Cerebellar nuclear complex (tissue), 1 donor: ENCODE measurements at places on chromosomes 1 and 21.

DNA sequence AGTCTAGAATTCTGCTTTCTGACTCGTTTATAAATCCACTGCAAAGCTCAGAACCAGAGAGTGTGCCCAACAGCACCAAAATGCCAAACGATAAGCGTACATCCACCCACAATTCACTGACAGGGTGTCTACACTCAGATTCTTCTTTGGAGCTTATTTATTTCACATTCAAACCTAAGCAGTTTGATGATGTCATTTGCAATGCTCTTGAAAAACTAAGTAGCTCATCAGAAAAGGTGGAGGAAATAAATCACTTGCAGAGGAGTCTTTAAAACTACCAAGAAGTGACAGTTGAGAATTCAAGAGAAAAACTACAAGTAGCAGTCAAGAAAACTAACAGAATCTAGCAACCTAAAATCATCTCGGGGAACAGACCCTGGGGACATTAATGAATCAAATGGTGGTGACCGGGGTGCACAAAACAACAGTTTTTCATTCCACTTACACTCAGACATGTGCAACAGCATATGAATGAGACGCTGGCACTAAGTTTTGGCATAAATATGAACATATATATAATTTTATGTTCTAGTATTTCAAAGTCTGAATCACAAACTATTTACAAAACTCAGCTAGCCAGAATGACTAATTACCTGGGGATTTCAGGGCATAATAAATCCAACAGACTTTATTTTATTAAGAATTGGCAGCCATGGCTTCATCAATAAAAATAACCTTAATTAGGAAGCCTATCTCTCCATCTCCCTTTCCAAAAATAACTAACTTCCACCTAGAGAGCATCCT lies 119.4 kb downstream of the SIPA1L2 start:
- no peak for DNase-seq

DNA sequence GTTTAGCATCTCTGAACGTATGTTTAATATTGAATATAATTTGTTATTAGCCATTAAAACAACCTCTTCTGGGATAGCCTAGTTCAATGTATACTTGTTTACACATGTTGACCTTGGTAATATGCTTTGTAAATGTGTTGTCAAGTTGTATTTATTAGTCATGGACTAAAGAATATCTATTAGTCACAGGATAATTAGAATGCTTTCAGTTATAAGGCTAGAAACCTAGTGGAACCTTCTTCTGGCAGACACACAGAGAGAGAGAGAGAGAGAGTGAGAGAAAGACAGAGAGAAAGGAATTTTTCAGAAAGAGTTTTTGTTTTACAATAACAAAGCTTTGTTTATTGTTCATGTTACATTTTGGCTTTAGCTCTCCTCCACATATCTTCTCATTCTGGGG lies 181.1 kb upstream of the APP start:
- no peak for DNase-seq

DNA sequence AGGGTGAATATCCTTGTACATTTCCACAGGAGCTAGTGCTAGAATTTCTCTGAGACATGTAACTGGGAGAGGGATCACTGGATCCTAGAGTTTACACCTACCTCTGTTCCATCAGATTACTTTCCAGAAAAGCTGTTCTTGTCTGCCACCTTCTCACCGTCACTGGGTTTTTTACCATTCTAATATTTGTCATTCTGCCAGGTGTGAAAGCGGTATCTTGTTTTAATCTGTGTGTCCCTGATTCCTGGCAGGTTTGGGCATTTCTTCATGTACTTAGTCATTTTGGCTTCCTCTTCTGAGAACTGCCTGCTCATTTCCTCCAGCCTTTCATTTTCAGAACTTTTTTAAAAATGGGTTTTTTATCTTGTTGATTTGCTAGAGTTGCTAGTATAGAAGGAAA lies 5.1 kb downstream of the PMF1 start:
- DNase-seq: no peak

DNA sequence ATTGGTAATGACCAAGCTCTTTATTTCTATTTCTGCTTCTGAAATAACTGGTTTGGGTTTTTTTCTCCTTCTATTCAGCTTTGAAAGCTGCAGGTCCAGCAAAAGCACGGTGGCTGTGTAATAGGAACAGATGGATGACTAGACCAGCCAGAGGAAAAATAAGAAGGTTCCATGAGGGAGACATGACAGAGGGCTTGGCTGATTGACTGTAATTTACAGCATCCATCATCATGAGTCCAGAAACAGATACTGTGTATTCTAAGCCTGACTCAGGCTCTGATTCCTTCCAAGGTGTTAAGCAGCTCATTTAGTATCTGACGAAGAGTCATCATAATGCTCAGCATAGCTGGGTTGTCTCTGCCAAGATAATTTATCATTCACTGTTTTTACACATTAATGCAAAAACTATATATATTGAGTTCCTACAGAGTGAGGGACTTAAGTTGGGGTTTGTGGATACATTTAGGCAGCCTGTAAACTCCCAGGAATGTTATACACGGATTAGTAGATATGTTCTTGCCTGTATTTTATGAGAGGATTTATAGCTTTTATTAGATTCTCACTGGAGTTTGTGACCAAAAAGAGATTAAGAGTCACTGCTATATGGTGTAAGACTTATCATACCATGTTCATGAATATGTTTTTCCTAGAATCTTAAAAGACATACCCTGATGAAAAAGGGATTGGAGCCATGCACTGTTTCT lies 72.6 kb downstream of the SGIP1 start:
- no peak for DNase-seq

DNA sequence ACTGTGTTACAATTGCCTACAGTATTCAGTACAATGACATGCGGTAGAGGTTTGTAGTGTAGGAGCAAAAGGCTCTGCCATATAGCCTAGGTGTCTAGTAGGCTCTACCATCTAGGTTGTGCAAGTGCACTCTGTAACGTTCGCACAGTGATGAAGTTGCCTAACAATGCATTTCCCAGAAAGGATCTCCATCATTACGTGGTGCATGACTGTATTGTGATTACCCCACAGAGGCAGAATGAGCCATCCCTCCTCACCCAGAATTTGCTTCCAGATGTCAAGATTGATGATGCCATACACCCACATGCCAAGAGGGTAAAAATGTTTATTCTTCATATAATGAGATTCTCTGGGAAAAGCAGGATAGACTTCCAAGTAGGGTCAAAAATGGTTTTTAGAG lies 199.3 kb upstream of the CTTNBP2NL start:
- no peak for DNase-seq

DNA sequence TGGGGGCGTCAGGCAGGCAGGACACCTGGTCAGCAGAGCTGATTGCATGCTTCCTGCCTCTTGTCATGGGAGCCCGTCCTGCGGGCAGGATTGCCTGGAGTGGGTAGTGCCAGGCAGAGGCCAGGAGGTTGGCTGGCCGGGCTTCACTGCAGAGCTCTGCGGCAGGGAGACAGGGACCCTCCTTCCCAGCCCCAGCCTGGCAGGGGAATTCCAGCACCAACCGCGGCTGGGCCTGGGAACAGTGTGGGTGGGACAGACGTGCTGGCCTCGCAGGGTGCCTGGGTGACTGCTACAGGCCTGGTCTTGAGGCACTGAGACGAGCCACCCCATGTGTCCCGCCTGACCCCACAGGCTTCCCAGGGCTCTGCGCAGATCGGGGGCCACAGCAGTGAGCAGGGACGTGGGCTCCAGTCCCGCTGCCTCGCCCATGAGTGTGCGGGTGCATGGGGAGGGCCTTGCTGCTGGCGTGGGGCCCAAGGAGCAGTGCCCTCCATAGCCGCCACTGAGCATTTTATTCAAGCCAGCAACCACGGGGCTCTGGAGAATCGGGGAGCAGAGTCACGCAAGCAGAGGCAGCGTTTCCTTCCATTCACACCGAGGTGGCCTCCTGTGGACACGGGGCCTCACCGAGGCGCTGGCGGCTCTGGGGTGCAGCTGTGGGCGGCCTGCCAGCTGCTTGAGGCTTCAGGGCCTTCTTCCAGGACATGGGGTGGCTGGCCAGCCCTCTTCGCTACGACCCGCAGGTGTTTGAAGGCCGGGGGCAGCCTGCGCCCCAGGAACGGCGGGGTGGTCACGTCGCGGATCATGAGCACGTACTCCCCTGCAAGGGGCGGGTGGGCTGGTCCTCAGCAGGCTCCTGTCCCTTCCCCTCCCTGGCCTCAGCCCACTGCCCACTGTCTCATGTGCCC lies 70.3 kb downstream of the MORN1 start:
- DNase-seq: no peak

GRCh38 chr1:34713443-34713842 lies 41.4 kb upstream of the GJB5 start:
- no peak for DNase-seq

- DNase-seq: no peak
Measured at GRCh38 chr1:53981220-53981619, 35.1 kb downstream of the LRRC42 start.

GRCh38 chr1:192316942-192317450 lies at the start of gene RGS21:
TSS of gene RGS21 (plus strand) at chr1:192316992. CDS start at chr1:192343037, 26,045 bp downstream.
- no peak for DNase-seq
